ENCODE measurements at places on chromosomes 4 and X.

DNA sequence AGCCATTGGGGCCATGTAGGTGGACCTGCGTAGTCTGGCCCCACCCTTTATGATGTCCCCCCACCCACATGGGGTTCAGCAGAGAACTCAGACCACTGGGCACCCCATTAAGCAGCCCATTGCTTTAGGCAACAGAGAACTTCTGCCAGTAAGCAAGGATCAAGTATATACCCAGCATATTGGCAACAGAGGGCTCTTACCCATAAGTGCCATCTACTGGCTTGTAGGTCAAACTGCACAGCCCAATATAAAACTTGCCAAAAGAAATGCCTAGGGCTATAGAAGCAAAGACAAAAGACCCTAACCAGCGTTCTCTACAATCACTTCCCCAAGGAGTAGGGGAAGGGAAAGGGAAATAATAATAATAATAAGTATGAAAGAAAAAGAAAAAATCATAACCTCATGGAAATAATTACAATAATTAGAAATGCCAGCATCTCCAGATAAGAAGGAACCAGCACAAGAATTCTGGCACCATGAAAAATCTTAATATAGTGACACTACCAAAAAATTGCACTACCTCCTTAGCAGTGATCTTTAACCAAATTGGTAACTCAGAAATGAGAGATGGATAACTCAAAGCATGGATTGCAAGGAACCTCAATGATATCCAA, 1090.7 kb downstream of the FAT4 start:
- DNase-seq, result no peak

DNA sequence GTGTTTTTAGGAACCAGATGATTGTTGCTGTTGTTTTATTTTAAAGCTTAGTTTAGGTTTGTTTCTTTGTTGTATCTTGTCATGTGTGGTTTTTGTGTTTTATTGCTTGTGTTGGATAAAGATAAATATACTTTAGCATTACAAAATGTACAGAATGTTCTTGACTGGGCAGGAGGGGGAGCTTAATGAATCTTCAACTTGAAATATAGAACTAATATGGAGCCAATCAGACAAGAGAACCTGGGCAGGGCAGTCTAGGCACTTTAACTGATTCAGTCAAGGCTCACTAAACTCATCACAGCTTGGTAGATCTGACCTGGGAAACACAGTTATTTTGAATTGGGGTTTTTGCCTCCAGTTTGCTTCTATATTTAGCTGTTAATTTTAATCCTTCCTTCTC, 304.2 kb downstream of the ARHGAP24 start:
- no peak for DNase-seq

- no peak for DNase-seq
Observed at GRCh38 chrX:9707306-9708033, 58.2 kb downstream of the GPR143 start.

DNA sequence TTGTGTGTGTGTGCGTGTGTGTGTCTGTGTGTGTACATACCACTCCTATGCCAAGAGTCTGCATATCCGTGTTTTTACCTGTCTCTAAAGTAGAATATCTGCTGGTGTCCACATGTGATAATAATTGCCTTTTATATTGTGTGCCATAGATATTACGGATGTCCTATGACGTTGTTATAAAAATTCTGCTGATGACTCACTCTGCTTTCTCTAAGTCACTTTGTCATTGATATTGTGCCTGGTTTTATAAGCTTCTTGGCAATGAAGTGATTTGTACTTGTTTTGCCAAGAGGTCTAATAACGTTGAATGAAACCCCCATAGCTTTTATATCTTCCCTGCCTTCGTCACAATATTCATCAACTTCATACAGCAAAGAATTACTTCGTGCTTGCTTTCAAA, 102.6 kb upstream of the C1GALT1C1 start:
- no peak for DNase-seq

DNA sequence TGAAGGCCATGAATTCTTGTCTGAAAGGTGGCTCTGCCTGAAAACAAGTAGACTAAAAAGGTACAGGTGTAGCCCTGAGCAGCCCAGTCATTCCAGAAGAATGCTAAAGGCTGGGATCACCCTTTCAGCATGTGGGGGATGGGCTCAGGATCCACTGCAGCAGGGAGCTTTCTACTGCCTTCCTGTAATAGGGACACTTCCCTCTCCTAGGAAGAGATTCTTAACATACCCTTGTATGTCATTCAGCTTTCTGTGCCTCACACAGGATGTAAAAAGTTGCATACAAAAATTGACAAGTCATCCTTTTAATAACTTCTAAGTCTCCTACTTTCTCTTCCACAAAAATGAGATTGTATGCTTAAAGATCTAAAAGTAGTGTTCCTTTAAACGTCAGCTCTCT, 123.3 kb downstream of the ZNF518B start:
- DNase-seq, result no peak

GRCh38 chr4:83285055-83285407, 433 bp upstream of the COQ2 start:
- no peak for DNase-seq

DNA sequence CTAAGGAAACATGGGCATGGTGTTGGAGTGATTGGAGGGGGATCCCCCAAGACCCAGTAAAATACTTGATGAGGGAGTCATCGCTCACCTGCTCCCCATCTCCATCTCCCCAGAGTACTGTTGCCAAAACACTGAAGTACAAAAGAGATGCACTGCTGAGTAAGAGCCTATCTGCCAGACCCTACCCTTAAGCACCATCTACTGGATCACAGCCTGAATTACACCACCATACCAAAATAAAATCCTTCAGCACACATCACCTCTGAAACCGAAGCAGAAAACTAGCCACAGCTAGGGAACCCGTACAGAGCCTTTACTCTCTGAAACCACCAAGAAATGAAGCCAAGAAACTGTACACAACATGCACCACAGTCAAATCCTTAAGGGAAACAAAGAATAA, 466.3 kb upstream of the ACTRT1 start:
- peak; percentile 21 for DNase-seq

- DNase-seq, result peak; percentile 7
Observed at GRCh38 chrX:17082831-17083230, 136.4 kb downstream of the REPS2 start.
